ENCODE measurements at places on chromosomes 5 and 9.
A peak's percentile ranks its signal among the peaks of the same experiment; 100 is the strongest.

- DNase-seq, result no peak
These were observed 87.9 kb upstream of the FAM169A start for GRCh38 chr5:74953937-74954720.

DNA sequence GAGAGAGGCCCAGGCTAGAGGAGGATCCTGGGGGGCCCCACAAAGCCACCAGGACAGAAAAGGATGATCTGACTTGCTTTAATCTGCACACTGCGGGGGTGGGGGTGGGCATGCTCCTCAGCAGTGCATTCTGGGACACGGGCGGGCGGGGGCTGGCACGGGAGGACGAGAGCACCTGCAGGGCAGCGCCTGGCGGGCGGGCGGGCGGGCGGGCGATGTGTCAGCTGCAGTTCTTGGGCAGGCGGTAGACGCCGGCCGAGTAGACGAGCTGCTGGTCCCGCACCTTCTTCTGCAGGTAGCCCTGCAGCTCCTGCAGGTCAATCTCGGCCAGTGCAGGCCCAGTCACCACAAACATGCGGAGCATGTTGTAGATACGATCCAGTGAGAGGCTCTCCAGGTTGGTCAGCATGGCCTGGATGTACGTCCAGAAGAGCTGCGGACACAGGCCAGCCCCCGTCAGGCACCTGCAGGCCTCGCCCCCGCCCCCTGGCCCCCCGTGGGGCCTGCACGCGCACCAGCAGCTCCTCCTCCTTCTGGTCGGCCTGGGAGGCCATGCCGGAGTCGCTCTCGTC is 3.0 kb upstream of the TMEM210 start:
- no peak for DNase-seq

DNA sequence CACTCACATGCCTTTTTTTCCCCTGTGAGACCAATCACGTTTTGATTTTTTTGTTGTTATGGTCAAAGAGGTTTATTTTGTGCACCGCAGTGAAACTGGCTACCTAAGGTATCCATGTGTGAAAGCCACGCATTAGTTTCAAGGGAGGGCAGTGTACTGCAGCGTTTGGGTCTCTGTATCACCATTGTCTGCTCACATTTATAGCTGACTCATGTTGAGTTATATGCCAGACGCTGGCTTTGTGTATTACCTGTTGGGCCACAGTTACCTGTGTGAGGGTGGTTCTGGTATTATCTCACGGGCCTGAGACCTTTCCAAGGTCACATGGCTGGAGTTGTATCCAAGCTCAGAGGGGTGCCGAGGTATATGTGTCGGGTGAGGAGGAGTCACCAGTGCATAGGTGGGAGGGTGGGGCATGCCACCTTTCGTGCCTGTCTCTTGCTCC is 75.8 kb downstream of the ARHGAP26 start:
- DNase-seq, result no peak

DNA sequence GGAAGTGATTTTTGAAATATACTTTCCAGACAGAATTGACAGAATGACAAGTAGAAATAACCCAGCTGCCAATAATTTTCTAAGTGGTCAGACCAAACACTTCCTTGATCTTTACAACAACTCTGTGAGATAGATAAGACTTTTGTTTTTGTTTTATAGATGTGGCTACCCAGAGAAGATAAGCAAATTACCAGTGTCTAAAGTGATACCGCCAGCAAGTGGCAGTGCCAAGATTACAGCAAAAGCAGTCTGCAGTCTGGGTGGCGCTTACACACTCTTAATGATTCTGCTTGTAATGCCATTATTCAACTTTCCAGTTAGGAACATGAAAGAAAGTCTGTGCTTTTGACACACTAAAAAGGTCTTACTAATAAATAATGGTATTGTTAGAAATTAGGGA is 92.1 kb downstream of the HCN1 start:
- DNase-seq, result no peak

DNA sequence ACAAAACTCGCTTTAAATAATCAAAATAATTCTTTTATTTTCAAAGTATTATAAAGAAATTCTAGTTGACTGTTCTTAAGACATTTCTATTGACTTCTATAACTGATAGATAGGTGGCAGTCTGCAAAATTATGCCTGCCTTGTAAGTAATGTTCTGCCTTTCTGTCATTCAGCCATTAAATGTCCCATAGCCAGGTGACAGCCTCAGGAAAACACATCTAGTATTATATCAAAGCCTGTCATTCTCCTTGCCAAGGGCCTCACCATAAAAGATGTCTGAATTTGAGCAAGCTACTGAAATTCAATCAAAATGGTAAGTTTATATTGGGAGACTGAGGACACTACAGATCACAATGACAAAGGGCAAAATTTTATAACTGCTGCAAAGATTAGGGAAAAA is 170.4 kb upstream of the COX7C start:
- DNase-seq, result no peak

DNA sequence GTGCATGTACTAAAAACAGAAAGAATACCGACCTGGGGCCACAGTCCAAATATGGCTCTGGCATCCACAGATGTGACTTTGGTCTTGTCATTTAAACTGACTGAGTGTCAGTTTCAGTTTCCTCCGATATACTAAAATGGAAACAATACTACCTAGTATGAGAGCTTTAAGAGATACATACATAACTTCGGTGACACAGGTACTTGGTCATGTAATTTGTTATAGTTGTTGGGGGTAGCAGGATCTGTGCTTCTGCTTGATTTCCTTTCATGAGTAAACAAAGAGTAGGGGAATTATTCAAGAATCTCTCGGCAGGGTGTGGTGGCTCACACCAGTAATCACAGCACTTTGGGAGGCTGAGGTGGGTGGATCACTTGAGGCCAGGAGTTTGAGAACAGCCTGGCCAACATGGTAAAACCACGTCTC is 32.1 kb downstream of the MTMR12 start:
- no peak for DNase-seq

DNA sequence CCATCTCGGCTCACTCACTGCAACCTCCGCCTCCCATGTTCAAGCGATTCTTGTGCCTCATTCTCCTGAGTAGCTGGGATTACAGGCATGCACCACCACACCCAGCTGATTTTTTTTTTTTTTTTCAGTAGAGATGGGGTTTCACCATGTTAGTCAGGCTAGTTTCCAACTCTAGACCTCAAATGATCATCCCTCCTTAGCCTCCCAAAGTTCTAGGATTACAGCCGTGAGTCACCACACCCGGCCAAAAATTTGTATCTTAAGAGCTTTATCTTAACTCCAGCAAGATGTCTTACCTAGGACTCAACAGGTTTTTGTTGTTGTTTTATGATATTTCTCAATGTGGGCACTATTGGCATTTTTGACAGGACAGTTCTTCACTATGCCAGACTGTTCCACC is 27.9 kb downstream of the LYRM7 start:
- no peak for DNase-seq

- peak; percentile 71 for DNase-seq
These were observed at the start of the genes BRD9 and TRIP13 for GRCh38 chr5:892394-893136. TSS of gene BRD9 (minus strand) at chr5:892801. CDS start at chr5:892657, 144 bp downstream. TSS of gene TRIP13 (plus strand) at chr5:892884. CDS start at chr5:892999, 115 bp downstream.

- DNase-seq, result no peak
These were observed 1.6 kb downstream of the STKLD1 start for GRCh38 chr9:133377721-133378216.

DNA sequence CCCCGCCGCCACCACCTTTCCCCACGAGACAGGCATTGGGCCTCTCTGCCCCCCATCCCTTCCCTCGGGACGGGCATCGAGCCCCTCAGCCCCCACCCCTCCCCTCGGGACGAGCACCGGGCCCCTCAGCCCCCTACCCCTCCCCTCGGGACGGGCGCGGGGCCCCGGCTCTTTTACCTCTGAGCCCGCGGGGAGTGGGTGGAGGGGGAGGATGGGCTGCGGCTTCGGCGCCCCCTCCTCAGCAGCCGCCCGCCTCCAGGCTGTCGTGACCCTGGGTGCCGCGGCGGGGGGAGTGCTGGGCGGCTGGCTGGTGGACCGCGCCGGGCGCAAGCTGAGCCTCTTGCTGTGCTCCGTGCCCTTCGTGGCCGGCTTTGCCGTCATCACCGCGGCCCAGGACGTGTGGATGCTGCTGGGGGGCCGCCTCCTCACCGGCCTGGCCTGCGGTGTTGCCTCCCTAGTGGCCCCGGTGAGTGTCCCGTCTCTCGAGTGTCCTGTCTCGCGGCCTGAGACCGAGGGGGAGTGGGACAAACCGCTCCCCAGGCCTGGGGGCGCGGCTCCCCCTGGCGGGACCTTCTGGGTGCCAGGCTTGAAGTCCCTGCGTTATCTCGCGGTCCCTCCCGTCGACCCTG is 791 bp downstream of the SLC2A8 start:
- no peak for DNase-seq

DNA sequence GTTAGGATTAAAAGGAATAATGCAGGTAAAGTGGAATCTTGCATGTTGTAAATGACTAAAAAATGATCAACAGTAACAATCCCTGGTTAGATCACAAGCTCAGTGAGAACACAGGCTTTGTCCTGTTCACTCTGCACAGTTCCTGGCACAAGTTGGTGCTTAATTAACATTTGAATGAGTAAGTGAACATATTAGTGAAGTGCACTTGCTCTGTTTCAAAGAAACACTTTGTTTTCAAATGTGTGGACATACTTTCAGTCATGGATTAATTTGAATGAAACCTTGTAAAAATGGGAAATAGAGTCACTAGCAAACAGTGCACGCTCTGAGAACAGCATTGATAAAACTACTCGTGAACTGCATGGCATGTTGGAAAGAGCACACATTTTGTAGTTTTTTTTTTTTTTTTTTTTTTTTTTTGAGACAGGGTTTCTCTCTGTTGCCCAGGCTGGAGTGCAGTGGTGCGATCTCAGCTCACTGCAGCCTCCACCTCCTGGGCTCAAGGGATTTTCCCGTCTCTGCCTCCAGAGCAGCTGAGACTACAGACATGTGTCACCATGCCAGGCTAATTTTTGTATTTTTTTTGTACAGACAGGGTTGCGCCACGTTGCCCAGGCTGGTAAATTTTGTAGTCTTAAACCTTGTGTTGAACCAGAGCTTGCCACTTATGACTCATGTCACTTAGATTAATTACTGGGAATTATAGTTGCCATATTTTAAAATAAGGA is 159.9 kb downstream of the LURAP1L start:
- no peak for DNase-seq

GRCh38 chr9:3012245-3012644 is 168.3 kb upstream of the PUM3 start:
- DNase-seq, result no peak

DNA sequence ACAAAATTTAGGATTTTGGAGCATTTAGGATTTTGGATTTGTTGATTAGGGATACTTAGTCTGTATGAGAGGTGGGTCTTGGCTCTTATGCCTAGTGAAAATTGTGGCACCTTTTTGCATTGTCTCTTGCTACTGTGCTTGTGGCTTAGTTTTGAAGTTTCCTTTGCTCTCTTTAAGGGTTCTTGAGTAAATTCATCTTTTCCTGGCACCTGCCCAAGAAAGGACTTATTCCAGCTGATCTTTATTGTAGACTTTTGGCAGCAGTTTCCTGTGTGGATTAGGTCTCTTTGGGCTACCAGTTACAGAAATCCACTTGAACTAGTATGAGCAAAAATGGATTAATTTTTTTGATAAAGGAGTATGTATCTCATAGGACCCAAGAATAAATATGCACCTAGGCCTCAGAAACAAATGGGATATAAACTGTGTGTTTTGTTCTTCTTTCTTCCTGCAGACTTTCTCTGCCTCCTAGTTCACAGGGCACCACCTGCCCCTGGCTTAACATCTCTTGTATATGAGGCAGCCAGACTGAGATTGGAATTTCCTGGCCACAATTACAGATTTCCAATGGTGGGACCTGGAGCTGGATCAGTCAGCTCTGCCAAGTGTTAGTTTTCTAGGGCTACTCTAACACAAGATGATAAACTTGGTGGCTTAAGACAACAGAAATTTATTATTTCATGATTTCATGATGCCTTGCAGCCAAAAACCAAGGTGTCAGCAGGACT is 44.6 kb downstream of the FOCAD start:
- no peak for DNase-seq

DNA sequence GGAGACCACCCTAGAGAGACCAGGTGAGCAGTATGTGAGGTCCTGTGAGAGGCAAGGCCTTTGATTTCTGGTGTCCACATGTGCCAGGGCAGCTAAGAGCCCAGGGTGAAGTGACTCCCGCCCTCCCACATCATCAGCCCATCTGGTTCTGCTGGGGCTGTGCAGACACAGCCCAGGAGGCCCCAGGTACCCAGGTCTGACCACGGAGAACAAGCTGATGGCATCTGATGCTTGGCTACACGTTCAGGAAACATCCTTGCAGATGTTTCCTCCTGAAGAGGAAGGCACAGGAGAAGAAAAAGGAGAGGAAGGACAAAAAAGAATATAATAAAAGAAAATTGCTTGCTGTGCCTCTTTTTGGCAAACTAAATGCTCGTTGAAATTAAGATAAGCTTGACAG is 225.8 kb downstream of the PAX5 start:
- no peak for DNase-seq

- no peak for DNase-seq
These were observed 60.4 kb downstream of the TNC start for GRCh38 chr9:115057559-115057958.

DNA sequence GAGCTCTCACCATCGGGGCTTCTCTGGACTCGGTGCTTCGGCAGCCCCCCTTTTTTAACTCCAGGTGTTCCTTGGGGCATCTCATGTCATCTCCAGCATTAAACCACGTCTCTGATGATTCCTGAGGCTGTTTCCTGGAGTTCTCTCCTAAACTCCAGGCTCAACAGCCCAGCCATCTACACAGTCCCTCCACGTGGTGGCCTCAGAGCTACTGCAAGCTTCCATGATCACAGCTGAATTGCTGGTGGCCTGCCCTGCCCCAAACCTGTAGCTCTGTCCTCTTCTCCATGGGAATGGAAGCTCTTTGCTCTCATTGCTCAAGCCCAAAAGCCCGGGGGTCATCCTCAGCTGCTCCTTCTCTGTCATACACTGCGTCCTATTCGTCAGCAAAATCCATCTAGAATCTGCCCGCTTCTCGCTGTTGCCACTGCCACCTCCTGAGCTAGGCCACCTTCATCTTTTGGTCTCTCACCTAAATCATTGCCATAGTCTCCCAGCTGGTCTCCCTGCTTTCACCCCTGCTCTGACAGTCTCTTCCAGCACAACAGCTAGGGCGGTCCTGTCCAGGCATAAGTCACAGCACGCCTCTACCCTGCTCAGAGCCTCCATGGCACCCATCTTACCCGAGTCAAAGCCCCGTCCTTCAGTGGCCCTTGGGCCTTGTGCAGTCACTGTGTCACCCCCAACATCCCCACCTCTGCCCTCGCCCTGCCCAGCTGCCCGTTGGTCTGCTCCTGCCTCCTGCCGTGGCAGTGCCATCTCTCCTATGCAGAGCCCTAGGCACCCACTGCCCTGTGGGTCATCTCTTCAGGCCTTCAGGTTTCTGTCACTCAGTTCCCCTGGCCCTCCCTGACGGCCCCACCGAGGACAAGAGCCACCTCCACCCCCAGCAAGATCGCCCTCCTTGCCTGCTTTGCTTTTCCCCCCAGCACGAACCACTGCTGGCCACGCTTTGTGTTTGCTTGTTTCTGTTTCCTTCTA is 6.4 kb downstream of the B4GALT7 start:
- no peak for DNase-seq

- no peak for DNase-seq
These were observed 48.4 kb downstream of the ZNF608 start for GRCh38 chr5:124697933-124698591.

Measured in stimulated activated CD8-positive, alpha-beta memory T cell treated with anti-CD3 and anti-CD28 coated beads, Interleukin-2, amount 100 ng/mL, for 1 hour (primary cell).